ENCODE measurements at places on chromosomes 5 and 9.

- DNase-seq: no peak
These were observed 289.6 kb downstream of the MAT2B start for GRCh38 chr5:163794993-163795392.

GRCh38 chr5:93915142-93915553 lies 173.7 kb upstream of the POU5F2 start:
- peak; percentile 26 for DNase-seq

GRCh38 chr9:82722561-82722960 lies 340.4 kb downstream of the RASEF start:
- no peak for DNase-seq

GRCh38 chr5:50984640-50985039 lies 318.2 kb downstream of the PARP8 start:
- no peak for DNase-seq

DNA sequence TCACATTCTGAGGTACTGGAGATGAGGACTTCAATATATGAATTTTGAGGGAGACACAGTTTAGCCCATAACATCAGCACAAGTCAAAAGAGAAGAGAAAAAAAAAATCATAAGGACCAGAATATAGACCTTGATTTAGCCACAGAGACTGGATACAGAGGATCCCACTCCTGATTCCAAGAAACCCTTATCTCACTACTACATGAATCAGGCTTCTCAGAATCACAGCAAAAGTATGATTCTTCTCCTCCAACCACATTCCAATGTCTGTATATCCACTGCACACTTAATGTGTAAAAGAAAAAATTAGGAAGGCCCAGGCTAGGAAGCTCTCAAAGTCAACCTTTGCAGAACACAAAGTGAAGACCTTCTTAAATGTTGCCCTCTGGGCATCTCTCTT lies 610.9 kb downstream of the DTWD2 start:
- DNase-seq: no peak
